Gastroesophageal sphincter (tissue), 4 donors: ENCODE measurements at places on chromosomes 12 and 14.

DNA sequence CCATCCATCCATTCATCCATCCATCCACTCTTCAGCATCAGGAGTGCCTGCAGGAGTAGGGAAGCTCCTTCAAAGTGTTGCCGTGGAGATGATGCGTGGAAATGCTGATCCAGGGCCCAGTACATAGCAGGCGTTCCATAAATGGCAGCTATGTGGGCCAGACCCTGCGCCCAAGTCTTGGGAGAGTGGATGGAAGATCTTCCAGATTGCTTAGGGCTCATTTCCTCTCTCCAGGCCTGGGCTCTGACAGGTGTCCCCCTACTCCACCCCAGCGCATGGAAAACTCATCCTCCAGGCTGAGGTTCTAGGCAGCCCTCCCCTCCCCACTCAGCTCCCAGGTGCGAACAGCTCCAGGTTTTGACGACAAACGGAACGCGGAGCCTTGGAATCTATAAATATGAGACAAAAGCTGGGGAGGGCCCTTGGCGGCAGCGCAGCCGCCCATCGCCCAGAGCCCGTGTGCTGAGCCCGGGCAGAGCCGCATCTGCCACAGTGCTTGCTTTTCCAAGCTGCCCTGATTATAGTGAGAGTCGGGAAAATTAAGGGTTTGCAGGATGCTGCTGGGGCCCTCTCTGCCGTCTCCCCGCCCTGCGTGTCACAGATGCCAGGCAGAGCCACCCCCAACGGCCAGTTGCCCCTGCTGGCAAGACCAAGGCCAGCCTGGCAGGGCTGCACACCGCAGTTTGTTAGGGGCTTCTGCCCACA, 1.6 kb downstream of the BEGAIN start:
- ATAC-seq: no peak

DNA sequence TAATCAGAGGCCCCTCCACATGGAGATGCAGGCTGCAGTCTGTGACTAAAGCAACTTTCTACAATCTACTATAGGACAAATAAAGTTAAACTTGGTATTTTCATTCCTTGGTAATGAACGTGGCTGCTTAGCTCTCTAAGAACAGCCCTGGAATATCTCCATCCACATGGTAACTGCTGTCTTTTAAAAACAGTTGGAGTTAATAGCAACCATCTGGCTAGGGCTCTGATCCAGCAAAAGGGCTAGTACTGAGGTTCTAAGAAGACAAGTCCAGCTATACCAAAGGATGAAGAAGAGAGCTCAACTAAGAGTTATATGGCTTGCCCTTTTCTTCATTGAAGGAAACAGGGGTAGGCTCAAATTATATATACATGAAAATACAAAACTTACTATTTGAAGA, 920.1 kb downstream of the FLRT2 start:
- no peak for ATAC-seq

- ATAC-seq: no peak
Observed at GRCh38 chr12:27979145-27979544, 6.6 kb upstream of the PTHLH start.

GRCh38 chr12:125038976-125039625, 26.1 kb upstream of the AACS start:
- no peak for ATAC-seq
